Stimulated activated CD8-positive, alpha-beta memory T cell treated with anti-CD3 and anti-CD28 coated beads, Interleukin-2, amount 100 ng/mL, for 1 hour (primary cell): ENCODE measurements at places on chromosomes 3 and 15.

DNA sequence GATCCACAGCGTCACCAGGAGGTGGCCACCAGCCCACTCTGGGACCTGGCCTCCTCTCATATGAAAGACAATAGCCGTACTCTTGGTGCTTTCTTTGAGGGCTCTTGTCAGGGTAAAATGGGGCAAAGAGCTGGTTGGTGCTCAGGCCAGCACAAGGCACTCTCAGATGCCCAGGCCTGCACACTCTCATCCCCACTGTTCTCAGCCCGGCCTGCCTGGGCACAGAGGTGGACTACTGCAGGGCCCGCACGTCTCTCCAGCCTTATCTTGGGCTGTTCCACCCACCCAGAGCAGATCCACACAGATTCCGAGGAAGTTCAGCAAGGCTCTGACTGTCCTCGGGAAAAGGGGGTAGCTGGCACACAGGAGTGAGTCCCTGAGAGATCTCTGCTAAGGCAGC is 122.8 kb upstream of the PRR20G start:
- no peak for DNase-seq

DNA sequence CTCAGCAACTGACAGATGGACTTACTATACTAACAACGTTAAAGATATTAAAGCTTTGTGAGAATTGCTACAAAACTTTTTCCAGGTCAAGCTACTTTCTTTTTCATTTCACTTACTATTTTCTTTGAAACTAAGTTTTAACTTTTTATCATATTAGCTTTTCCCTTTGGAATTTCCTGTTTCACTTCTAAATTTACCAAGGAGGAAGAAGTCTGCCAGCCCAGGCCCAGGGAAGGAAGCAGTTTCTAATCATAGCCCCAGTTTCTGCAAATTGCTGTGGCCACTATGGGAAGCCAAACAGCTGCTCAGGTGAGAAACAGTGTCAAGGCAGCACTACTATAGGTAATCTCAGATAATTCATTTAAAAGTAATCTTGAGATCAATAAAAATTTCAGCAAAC is 18.4 kb downstream of the CYFIP1 start:
- no peak for DNase-seq

- DNase-seq = no peak
Observed at GRCh38 chr15:74725225-74725774, at the start of gene CYP1A1. Gene CYP1A1 (minus strand): TSS chr15:74725528. CDS start chr15:74723097, 2,431 bp downstream.

- no peak for DNase-seq
Observed at GRCh38 chr15:65115542-65115941, 542 bp upstream of the UBAP1L start.

DNA sequence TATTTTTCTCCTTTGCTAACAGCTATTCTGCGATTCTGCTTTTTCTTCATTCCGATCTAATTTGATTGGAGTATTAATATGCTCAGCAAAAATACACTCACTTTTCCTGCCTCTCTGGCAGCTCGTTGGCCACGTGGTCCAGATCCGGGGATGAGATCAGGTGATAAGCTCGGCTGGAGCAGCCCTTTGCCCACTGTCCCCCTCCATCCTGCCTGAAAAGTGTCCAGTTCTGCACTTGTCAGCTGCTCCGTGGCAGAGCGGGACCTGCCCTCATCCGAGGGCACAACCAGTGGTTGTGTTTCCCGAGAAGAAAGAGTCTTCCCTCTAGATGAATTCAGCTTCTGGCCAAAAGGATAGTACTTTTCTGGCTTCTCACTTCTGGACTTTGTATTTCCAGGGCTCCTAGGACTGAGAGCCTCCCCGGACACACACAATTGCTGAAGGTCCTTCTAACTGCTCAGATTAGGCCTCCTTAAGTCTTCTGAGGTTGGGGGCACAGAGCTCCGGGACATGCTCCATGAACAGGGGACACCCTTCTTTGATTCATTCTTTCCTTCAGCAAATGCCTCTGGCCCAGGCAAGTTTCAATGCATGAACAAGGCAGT is 103.9 kb upstream of the ALDH1A3 start:
- DNase-seq = no peak

DNA sequence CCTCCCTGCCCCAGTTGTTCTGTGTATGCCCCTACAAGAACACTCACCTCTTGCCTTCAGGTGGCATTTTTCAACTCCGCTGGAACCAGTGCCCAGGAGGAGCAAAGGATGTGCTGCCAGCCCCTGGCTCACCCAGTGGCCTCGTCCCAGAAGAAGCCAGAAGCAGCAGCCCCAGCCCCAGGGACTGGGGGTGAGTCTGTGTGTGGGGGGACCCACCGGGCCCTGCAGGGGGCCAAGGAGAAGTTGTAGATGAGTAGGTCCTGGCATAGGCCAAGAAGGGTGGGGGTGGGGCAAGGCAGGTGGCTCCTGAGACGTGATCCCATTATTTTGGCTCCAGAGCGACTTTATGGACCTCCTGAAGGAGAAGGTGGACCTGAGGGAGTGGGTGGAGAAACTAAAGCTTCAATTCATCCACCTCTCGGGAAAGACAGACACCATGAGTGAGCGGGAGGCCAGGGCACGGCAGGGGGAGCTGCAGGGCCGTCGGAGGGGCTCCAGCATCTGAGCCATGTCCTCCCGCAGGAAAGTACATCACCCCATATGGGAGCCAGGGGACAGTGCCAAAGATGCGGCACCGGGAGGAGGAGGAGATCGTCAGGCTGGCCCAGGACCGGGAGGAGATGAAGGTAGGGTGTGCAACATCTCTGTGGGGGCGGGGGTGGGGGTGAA is 29.3 kb downstream of the NGRN start:
- DNase-seq = no peak

- no peak for DNase-seq
Observed at GRCh38 chr15:50192926-50193620, 11.1 kb downstream of the SLC27A2 start.

DNA sequence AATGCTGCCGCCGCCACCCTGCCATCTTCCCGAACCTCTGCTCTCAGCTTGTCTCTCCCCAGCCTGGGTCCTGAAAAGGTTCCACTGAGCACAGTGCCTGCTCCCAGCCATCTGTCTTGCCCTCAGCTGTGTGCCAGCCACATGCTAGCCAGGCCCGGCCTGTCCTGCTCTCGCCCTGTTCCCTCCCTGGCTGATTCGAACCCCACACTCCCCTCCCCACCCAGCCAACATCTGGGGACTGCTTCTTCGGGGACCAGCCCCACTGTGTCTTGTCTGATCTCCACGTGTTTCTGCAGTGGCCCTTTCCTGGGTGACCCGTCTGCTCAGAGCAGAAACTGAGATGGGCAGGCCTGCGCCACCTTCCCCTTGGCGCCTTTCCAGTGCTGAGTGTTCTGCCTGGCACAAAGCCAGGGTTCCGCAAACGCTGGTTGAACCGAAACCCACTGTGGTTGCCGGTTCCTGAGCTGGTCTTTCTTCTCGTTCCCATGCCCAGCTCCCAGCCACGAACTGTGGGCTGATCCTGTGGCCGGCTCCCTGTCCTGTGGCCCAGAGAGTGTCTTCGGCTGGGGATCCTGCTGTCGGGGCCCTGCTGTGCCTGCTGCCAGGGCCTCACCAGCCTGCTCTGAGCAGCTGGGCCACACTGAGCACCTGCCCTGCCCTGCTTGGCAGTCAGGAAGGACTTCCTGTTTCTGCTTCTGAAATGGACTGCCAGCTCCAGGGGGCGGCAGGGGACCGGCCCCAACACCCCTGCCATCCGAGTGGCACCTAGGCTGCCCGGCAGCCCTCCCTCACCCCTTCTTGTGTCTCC is 62.7 kb upstream of the KLF13 start:
- peak; percentile 60 for DNase-seq

- DNase-seq = no peak
Observed at GRCh38 chr3:185350841-185351240, 12.1 kb upstream of the MAP3K13 start.

DNA sequence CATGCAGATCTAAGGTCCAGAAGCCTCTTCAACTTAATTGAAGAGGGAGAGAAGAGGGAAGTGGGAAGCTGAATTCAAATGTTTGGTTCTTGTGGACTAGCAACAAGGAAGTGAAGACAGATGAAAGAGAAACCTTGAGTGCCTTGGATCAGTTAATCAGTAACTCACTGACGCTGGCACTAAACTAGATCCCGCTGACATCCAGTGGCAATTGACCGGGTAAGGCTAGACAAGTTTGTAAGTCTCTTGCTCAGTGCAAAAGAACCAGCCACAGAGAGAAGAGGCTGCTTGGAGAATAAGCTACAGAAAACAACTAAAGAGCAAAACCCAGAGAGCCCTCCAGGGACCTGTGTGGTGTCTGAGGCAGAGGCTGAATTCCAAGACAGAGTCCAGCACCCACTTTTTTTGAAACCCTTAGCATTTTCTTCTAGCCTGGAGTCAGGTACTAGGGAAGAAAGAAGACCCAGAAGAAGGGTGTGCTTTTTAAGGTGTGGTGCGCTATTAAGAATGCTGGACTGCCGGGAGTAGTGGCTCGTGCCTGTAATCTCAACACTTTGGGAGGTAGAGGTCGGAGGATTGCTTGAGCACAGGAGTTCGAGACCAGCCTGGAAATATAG is 6.9 kb downstream of the PLCH1 start:
- DNase-seq = no peak

DNA sequence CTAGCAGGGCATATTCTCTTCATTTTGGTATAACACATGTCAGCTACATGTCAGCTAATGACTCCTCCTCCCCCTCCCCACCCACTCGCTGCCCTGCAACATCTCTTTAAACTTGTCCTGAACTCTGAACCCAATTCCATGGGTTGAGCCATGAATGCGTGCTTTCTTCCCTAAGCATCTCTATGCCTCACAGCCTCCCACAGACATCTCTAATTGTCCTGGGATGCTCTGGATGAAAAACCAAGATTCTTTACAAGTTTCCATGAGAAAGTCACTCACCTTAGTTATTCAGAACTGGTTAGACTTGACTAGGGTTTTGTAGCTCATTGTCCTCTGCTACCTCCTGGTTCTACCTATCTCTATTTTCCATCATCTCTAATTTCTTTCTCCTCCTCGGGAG is 629.1 kb downstream of the TBL1XR1 start:
- no peak for DNase-seq

DNA sequence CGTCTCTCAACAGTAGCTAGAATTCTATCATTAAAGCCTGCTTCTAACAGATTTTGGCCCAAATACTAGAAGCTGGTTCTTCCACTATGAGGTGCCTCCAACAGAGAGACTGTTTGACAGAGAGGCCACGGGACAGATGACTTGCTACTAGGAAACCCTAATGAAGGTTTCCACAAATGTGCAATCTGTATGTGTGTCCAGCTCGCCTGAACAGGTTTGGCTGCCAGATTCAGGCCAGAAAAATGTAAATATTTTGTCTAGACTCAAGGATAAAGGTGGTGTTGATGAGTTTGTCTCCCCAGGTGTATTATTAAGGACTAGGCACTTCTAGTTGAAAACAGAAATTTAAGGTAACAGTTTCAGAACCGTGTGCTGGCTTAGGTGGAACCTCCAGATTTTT is 91.6 kb upstream of the TRIM42 start:
- DNase-seq = no peak

DNA sequence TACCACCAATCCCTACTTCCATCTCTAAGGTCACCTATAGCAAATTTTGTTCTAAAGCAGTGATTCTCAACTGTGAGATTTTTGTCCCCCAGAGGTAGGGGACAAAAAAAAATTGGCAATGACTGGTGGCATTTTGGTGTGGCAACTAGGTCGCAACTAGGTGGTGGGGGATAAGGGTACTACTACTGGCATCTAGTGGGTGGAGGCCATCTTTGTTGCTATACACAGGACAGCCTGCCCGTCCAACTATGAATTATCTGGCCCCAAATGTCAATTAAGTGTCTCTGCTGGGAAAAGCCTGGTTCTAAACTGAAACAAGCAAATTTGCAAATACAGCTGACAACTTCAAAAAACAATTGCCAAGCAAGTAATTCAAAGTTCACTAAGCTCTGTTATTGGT is 1.4 kb downstream of the MTMR10 start:
- no peak for DNase-seq

- DNase-seq = no peak
Observed at GRCh38 chr15:100112061-100112420, 229.7 kb downstream of the ADAMTS17 start.

- DNase-seq = no peak
Observed at GRCh38 chr15:39578851-39579486, 1.9 kb upstream of the THBS1 start.

DNA sequence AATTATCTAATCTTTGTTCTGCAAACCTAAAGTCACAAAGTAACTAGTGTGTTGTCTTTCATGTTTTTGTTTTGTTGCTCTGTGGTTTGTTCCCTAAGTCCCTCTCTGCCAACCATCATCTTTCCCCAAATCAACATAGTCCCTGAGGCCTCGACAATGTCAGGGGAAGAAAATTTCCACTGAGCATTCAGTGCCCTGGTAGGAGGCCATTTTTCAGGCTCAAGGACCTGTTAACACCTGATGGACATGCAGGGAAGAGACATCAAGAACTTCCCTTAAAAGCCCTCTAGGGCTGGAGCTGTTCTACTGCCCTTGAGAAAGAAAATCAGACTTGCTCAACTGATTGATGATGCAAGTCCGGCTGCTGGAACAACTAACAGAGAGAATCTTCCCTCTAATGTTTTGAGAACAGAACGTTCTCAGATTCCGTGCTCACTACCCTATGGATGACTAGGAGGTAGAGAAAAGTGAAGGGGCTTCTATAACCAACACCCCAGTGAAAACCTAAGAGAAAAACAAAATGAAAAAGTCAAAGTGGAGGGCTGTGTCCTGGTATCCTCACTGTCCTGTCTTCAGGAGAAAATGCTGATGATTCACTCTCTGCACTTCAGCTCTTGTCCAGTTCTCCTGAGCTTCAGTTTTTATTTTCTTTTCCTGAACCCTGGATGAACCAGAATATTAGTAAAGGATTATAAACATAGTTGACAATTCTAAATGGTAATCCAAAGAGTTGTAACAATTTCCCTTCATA is 373.1 kb downstream of the FOXP1 start:
- no peak for DNase-seq

DNA sequence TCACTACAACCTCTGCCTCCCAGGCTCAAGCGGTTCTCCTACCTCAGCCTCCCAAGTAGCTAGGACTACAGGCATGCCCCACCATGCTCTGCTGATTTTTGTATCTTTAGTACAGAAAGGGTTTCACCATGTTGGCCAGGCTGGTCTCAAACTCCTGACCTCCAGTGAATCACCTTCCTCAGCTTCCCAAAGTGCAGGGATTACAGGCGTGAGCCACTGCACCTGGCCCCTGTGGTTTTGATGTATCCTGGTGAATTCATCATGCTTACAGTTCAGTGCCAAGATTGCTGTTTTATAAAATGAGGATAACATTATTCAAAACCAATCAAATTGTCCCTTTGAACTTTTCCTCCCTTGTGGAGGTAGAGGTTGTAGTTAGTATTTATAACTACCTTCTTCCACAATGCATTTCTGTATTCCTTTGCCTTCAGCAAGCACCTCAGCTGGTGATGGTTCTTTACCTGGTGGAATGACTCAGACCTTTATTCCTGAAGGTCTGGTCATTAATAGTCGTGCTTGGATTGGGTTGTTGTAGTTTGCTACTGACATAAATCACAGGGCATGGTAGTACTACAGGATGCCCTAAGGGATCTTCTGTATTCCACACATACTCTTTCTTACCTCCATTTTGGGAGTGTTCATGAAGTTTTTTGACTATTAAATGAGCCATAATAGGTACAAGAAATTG is 76.9 kb downstream of the UBP1 start:
- no peak for DNase-seq

DNA sequence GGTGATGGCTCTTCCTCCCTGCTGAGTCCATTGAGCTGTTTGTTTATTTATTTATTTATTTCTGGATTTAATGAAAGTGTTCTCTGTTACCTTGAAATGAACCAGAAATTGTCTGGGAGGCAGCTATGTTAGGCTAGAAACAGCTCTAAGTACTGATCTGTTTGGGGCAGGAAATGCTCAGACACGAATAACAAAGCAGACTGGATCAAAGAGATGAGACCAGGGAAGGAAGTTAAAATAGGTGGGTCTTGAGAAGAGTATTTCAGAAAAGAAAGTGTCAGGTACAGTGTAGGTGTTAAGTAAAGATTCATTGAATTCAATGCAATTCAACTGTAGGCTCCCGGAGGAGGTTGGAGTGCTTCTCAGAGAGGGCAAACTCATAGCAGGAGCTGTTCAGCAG is 173.3 kb downstream of the IL20RB start:
- DNase-seq = no peak
